ENCODE measurements at places on chromosomes 12 and 14.

DNA sequence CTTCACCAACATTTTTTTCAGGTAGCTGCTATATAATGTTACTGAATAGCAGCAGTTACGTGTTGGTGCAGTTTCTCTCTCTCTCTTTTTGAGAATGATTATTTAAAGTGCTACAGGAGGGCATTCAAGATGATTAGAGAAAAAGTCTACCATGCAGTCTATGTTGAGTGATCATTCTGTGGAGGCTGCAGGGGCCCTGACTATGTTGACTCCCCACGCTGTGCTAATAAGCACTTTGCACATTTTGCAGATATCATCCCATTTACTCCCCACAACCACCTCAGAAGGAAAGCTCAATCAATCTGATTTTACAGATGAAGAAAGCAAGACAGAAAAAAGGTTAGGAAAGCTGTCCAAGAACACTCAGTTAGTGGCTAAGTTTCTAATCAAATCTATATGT lies 87.8 kb downstream of the RTN1 start:
- no peaks in the 10 kb centered on the region for H3K36me3 ChIP-seq
- DNase-seq: no peak
- H3K27me3 ChIP-seq: no peaks in the 10 kb centered on the region
- H3K27ac ChIP-seq: no peak overlapping the region

DNA sequence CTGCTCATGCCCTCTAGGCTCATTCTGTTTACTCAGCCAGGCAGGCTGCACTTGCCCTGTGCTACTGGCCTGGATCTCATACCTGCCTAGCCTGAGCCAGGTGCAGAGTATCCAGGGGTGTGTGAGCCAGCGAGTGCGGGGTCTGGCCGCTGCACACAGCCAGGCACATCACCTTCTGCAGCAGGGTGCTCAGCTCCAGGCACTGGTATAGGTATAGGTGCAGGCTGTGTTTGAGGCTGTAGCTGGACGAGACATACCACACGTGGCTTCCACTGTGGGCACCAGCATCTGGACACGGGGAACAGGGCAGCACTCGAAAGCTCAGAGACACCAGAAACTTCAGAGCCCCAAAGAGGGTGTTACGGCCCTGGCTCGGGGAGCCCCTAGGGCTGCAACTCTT lies 424.2 kb downstream of the RERGL start:
- no peak for DNase-seq
- no peak overlapping the region for H3K27ac ChIP-seq
- H3K4me3 ChIP-seq: no peak overlapping the region

- no peak for DNase-seq
- no peaks in the 10 kb centered on the region for H3K27me3 ChIP-seq
- no peaks in the 10 kb centered on the region for H3K4me1 ChIP-seq
- no peaks in the 10 kb centered on the region for H3K36me3 ChIP-seq
Observed at GRCh38 chr12:78156751-78157150, 326.1 kb downstream of the NAV3 start.

GRCh38 chr12:32821293-32821692 lies 65.6 kb upstream of the YARS2 start:
- H3K36me3 ChIP-seq: no peaks in the 10 kb centered on the region
- no peaks in the 10 kb centered on the region for H3K27me3 ChIP-seq
- no peaks in the 10 kb centered on the region for H3K4me1 ChIP-seq
- H3K27ac ChIP-seq: no peak overlapping the region

DNA sequence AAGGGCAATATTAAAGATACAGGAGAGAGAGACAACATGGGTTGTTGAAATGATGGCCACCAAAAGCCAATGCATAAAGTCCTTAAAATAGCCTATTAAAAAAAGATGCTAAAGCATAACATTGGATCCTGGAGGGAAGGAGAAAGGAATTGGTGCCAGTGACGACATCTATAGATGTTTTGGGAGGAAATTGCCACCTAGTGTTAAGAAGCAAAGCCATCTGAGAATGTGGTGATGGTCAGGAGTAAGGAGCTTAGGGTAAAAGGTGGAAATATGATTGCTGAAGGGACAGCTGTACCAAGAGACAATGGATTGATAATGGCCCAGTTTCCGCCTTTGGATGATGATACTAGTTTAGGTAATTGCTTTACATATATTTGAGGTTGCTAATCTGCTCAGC lies 85.1 kb downstream of the TMEM30B start:
- H3K36me3 ChIP-seq: no peaks in the 10 kb centered on the region
- H3K4me1 ChIP-seq: no peaks in the 10 kb centered on the region
- H3K27me3 ChIP-seq: no peaks in the 10 kb centered on the region
